IPS DF 6.9 (cell line): ENCODE measurements at places on chromosomes 11 and 22.

GRCh38 chr11:134385774-134386565 is 26.1 kb downstream of the B3GAT1 start:
- DNase-seq = no peak
- peaks cover 9% of the 10 kb centered on the region for H3K36me3 ChIP-seq
- H3K27me3 ChIP-seq = no peaks in the 10 kb centered on the region

DNA sequence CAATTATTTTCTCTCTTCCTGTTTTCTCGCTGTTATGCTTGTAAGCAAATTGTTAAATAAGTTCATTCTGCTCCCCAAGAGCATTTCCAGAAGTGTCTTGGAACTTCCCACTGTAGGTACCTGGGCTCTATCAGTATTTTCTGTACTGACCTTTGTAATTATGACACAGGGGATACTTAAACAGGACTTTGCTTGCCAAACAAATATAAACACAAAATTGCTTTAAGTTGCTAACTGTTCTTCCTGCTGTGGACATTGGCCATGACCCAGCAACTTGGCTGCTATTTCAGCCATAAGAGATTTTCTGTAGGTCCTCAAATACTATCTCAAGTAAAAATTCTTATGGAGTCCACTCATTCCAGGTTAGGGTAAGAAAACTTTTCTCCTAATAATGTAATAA is 30.1 kb downstream of the SYT9 start:
- no peaks in the 10 kb centered on the region for H3K36me3 ChIP-seq
- no peak for DNase-seq
- H3K4me3 ChIP-seq = no peak overlapping the region
- H3K4me1 ChIP-seq = peaks cover 1% of the 10 kb centered on the region; the same call in 1 of the 2 replicates

DNA sequence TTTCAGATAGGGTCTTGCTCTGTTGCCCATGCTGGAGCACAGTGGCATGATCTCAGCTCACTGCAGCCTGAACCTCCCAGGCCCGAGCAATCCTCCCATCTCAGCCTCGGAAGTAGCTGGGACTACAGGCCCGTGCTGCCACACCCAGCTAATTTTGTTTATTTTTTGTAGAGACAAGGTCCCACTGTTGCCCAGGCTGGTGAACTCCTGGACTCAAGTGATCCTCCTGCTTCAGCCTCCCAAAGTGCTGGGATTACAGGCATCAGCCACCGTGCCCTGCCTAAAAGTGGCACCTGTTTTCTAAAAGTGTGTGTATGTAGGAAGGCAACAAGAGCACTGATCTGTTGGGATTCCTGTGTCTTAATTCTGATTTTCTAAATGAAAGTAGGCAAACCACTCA is 20.2 kb downstream of the PACS1 start:
- no peaks in the 10 kb centered on the region for H3K27me3 ChIP-seq
- H3K36me3 ChIP-seq = no peaks in the 10 kb centered on the region
- no peaks in the 10 kb centered on the region for H3K4me1 ChIP-seq
- no peak overlapping the region for H3K27ac ChIP-seq

- H3K4me1 ChIP-seq = no peaks in the 10 kb centered on the region
- DNase-seq = no peak
- no peak overlapping the region; the same call in 1 of the 2 replicates for H3K4me3 ChIP-seq
- no peaks in the 10 kb centered on the region for H3K36me3 ChIP-seq
- H3K27ac ChIP-seq = no peak overlapping the region
These were observed 128.7 kb upstream of the TOP3B start for GRCh38 chr22:22111267-22111751.

DNA sequence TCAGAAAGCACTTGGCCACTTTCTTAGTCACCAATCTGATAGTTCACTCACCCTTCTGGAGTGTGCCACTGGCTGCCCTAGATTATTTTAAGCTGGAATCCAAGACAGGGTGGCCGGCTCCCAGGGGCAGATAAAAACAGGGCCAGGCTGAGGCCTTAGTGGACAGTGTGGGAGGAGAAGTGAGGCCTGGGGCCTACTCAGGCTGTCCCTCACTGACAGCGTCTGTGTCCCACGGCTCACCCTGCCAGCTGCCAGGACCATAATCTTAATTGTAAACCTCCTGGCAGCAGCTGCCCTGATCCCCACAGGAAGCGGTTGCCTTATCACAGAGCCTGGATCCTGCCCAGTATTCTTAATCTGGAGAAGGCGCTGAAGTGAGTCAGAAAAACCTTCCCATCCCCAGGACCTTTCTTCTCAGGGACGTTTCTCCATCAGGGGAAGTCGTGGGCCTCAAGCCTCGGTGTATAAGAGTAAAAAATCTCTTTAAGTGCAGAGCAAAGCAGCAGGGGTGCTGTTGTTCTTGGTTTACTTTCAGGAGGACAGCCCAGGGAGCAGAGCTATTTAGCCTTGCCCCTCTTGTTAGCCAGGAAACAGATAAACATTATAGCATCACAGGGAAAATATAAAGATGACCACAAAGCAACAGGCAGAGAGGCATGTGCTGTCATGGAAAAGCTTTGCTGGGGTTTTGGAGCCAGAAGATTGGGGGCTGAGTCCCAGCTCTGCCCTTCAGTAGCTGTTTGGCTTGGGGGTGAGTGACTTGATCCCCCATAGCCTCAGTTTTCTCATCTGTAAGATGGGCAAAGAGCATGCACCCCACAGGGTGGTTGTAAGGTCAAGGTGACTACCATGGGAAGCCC is 39.6 kb downstream of the TSPAN18 start:
- H3K36me3 ChIP-seq = no peaks in the 10 kb centered on the region
- DNase-seq = no peak
- H3K27ac ChIP-seq = no peak overlapping the region
- H3K27me3 ChIP-seq = no peaks in the 10 kb centered on the region

DNA sequence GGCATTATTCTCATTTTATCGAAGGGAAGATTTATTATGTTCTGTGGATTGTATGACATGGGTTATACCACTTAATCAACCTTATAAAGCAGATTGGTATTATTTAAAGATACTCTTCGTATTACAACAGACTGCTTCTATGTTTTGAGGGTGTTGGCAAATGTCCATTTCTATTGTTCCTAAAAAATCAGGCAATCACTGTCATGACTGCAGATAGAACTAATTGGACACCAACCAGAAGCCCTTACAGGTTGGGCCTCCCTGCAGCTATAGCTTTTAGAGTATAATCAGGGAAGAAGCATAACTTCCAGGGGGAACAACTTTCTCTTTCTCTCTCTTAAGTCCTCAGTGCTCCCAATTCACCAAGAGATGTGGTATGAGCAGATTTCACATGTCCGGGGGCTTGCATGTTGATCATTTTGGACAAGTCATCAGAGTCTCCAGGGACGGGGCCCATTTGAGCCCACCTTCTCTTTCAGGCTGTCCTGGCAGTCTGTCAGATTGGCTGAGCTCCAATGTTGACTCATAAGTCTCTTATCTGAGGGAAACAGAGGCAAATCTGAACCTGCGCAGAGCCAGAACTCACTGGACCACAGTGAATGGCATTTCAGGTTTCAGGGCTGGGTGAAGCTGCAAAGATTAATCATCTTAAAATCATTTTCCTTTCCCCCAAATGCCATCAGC is 264.0 kb upstream of the CCDC90B start:
- DNase-seq = no peak
- H3K27me3 ChIP-seq = no peaks in the 10 kb centered on the region
- no peak overlapping the region for H3K4me3 ChIP-seq
- H3K36me3 ChIP-seq = no peaks in the 10 kb centered on the region
- no peak overlapping the region for H3K27ac ChIP-seq

DNA sequence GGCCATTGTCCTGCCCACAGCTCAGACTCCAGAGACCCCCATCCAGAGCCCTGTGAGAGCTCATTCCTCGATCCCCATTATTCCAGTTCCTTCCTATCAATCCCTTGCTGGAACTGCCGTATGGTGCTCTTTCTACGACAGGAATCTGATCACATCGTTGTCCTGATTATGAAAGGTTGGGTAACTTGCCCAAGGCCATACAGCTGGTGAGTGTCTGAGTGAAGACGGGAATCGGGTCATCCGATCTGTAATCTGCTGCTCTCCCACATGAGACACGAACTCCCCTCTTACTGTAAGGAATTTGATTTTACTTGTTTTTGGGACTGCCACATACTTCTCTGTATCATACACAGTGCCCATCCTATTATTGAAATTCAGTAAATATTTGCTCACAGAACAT is 149.1 kb downstream of the OPCML start:
- H3K36me3 ChIP-seq = no peaks in the 10 kb centered on the region
- no peaks in the 10 kb centered on the region for H3K4me1 ChIP-seq
- no peak for DNase-seq
- no peak overlapping the region for H3K27ac ChIP-seq
- no peak overlapping the region for H3K4me3 ChIP-seq

DNA sequence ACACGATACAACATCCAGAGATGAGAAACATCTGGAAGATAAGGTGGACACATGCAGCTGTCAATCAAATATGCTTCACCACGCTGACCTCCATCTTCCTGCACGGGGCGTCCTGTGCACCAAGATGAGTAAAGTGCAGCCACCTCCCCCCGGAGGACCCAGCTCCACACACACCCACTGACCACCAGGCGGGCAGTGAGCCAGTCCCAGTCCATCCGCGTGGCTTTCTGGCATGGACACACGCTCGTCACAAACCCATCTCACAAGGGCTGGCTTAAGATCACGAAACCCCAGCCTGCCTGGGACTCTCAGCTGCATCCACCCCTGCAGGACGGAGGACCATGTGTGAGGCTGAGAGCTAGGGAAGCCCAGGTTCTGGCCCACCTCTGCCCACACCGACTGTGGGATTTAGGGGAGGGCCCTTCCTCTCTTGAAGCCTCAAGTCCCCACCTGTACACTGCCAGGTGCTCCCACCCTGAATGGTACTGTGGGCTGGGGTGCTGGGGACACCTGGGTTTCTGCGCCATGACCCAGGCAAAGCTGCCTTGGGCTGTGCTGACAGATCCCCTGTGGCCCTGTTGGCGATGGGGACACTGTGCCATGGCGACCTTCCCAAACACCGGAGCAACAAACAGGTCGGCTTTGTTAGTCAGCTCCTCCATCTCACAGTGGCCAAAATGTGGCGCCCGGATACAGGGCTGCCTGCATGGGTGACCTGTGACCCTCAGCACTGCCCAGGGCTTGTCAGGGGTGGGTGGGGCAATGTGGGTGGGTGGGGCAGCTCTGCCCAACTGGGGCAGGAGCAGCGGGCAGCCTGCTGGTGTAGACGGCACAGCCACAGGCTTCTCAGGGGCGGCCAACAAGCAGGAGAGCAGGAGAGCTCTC is 629.0 kb downstream of the TBC1D22A start:
- no peak overlapping the region for H3K4me3 ChIP-seq
- H3K27ac ChIP-seq = no peak overlapping the region
- H3K27me3 ChIP-seq = no peaks in the 10 kb centered on the region; the same call in 1 of the 2 replicates

DNA sequence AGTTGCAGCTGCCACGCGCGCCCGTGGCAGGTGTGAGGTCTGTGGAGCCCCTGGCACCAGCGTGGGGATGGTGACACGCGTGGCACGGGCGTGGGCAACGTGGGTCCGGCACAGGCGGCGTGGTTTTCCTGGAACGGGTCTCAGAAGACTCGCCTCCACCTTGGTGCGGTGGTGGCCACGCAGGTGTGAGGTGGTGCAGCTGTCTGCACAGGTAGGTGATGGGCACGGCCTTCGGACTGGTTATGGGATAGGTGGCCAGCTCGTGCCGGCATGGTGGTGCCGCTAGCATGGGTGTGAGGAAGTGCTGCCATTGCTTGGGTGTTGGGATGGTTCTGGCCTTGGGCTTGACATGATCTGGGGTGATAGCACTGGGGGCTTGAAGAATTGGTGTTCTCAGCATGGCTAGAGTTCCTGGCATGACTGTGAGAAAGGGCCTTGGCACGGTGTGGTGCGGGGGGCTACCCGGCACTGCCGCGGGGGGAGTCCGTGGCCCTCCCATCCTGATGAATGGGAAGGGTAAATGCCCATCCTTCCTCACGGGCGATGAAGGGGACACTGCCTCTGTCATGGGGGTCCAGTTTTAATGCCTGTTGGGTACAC is 531 bp downstream of the DAGLA start:
- H3K4me3 ChIP-seq = peak overlapping the region; percentile 31; the same call in 1 of the 2 replicates
- peaks cover 3% of the 10 kb centered on the region; the same call in 1 of the 2 replicates for H3K4me1 ChIP-seq
- H3K27ac ChIP-seq = no peak overlapping the region
- no peak for DNase-seq
- H3K36me3 ChIP-seq = no peaks in the 10 kb centered on the region

DNA sequence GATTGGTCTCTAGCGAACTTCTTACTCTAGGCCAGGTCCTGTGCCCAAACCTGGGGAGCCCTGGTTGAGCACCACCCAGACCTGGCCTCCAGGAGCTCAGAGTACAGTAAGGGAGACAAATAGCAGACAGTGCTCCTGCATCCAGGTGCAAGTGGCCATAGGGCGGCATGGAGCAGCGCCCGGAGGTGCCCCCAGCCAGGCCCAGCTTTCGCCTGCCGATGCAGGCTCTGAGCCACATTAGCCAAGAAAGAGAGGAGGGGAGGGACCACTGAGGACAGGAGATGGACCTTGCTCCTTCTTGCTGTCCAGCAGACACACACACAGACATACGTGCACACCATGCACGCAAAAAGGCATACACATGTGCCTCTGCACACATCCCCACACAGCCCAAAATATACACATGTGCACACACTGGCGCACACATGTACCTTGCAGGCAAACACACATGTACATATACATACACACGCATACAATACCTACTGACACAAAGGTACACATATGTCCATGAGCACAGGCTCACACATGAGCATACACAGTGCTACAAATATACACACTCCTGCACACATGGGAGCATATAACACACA is 68.7 kb upstream of the FGF3 start:
- no peak overlapping the region for H3K27ac ChIP-seq
- no peak overlapping the region for H3K4me3 ChIP-seq
- peaks cover 2% of the 10 kb centered on the region for H3K4me1 ChIP-seq
- H3K36me3 ChIP-seq = no peaks in the 10 kb centered on the region
- DNase-seq = no peak

DNA sequence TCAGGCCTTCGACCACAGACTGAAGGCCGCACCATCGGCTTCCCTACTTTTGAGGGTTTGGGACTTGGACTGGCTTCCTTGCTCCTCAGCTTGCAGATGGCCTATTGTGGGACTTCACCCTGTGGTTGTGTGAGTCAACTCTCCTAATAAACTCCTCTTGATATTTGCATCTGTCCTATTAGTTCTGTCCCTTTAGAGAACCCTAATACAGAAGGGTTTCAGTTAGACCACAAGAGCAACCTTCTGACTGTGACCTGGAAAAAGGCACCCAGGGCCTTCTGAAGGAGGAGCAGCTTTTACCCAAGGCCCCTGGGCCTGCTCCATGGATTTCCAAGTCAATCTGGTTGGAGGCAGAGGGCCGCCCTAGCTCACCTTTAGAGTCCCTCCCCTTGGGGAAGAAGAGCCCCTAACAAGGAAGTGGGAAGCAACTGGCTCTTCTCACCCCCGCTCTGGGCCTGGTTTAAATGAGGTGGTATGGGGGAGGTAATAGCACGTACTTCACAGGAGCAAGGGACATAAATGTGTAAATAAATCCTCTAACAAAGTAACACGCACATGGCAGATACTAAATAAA is 11.2 kb upstream of the CHST1 start:
- H3K27ac ChIP-seq = no peak overlapping the region
- H3K27me3 ChIP-seq = no peaks in the 10 kb centered on the region
- no peaks in the 10 kb centered on the region for H3K36me3 ChIP-seq
- no peaks in the 10 kb centered on the region for H3K4me1 ChIP-seq
- no peak overlapping the region for H3K4me3 ChIP-seq
- no peak for DNase-seq

- no peak overlapping the region for H3K27ac ChIP-seq
- no peak for DNase-seq
- peaks cover 6% of the 10 kb centered on the region for H3K36me3 ChIP-seq
- H3K4me1 ChIP-seq = peaks cover 2% of the 10 kb centered on the region; the same call in 1 of the 2 replicates
These were observed 112.3 kb upstream of the SORL1-AS1 start for GRCh38 chr11:121564948-121565684.
